ENCODE measurements at places on chromosomes 4 and X.

DNA sequence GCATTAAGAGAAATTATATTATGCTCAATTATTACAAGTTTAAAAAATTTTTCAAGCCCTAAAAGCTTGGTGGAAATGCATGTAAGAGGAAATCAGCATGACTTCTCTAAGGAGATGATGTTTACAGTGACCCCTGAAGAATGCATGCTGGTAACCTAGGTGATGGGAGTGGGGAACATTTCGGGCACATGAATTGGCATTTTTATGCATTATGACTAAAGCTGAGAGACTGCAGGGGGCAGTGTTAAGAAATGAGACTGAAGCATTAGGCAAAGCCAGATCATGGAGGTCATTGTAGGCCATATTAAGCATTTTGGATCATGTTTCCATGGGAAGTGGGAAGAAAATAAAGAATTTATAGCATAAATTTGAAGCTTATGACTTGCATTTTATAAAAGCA, 421.3 kb downstream of the FAT4 start:
- no peak for DNase-seq

GRCh38 chr4:6372649-6373525, 99.5 kb downstream of the PPP2R2C start:
- peak; percentile 13 for DNase-seq

DNA sequence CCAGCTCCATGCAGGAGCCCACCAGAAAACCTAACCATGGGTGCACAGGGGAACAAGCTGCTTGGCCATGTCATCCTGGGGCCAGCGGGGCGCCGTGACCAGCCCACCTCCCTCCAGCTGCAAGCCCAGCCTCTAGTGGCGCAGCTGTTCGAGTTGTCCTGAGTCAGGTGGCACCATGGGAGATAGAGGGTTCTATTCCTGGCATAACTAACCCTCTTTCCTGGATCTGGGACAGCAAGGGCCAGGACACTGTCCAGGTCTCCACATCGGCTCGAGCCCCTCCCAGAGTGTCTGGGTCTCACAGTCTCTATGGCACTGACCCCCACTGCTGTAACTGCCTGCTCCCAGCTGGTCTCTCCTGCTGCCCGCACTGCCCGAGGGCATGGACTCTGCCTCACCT, 16.7 kb downstream of the ABLIM2 start:
- DNase-seq = no peak

- DNase-seq = no peak
Observed at GRCh38 chr4:79281566-79282359, 44.1 kb downstream of the NAA11 start.

DNA sequence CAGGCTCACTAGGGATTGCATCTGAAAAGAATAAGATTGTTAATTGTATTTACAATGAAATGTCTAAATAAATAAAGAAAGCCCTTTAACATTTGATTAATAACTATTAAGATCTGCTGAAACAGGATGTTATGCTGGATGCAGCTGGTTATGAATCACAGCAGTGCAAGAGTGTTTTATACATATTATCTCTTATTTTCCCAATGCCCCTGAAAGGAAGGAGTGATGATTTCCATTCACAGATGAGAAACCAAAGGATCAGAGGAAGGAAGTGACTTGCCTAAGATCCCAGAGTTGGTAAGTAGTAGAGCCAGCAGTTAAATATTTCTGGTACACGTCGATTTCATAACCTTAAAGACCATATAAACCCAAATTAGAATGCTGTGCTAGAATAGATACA, 76.3 kb upstream of the ARHGAP36 start:
- no peak for DNase-seq

DNA sequence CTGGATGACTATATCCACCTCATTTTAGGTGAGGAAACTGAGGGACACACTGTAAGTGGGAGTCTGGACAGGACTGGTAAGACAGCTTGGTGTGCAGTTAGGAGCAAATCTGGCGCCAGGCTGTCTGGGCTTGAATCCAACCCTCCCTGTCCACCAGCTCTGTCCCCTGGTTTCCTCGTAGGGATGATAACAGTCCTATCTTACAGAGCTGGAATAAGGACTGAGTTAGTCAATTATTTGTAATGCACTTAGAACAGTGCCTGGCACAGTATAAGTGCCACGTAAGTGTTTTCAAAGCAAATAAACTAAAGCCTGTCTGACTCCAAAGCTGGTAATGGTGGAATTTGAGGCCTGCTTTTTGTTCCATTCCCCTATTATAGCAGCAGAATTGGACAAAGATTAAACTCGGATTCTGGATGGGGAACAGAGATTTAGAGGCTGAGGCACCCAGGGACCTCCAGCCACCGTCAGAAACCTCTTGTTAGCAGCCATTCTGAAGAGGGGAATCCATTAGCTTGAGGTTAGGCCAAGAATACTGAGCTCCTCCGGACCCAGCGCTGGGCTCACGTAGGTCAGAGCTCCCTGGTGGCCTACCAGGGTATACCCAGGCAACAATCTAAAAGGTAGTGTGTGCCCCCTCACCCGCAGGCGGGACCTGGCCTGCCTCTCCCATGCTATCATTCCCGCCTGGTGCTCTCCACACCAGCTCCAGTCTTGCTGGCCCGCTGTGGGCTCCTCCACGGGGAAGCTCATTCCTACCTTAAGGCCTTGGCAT, 102.1 kb downstream of the UCHL1 start:
- no peak for DNase-seq

GRCh38 chr4:104490096-104490769, 4.5 kb downstream of the CXXC4 start:
- DNase-seq = no peak

DNA sequence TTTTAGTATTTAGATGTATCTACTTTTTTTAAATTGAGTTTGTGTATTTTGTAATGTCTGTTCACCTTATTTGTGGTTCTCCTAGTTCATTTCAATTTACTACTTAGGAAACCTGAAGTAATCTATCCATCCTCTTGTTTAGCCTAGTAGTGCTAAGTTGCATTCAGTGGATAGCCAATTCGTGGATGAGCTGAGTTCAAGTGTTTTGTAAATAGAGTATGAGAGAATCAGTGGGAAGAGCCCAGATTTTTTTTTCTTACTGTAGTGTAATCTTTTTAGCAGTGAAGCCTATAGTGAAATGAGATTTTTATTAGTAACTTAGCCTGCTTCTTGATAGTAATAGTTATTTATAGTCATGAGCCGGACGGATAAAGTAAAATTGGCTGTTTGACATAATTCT, 21.7 kb downstream of the STAG2 start:
- DNase-seq = no peak

- no peak for DNase-seq
Observed at GRCh38 chr4:11011249-11011648, 326.7 kb upstream of the CLNK start.

DNA sequence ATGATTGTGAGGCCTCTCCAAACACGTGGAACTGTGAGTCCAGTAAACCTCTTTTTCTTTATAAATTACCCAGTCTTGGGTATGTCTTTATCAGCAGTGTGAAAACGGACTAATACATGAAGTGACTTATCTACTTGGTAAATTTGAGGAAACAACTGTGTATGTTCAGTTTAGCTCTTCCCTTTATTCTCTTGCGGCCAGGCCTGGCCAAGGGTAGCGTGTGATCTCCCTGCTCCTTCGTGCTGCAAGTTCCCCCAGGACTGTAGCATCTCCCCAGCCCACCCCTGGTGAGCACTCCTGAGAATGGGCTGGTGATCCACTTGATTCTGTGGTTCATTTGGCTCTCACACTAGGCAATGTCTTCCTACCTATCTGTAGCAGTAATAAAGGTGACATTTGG, 53.2 kb upstream of the CHRNA9 start:
- no peak for DNase-seq

DNA sequence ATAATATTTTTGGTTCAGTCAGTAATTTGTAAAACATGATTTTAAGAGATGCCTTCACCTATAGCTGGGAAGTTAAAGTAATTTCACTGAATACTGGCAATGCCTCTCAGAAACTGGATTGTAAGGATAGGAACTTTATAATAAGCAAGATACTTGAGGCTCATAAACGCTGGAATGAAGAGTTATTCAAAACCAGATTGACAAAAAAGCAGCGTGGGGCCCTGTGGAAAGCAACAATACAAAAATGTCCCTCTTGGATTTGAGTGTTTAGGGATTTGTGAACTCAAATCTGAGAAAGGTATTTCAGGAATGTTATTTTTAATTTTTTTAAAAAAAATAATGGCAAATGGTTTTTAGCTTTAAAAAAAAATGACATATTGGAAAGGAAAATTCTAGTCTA, 94.6 kb downstream of the ANK2 start:
- no peak for DNase-seq

DNA sequence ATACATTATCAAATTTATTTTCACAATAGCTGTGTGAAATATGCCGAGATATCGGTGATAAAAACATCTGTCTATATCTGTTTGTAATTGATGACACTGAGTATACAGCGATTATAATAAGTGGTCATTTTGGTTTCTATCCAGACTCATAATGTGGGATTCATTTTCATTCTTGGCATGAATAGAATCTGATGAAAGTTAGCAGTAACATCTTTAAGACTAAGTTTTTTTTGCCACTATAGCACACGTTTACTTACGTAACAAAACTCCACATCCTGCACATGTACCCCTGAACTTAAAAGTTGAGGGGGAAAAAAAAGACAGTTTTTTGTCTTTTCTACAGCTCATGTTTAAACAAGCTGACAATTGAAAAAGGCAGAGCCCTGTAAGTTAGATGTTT, 86.4 kb downstream of the PPA2 start:
- no peak for DNase-seq

GRCh38 chr4:175671491-175671934, 140.6 kb downstream of the GPM6A start:
- DNase-seq = no peak

GRCh38 chr4:95167805-95168204, 381.0 kb downstream of the UNC5C start:
- peak; percentile 7 for DNase-seq
